ENCODE measurements at places on chromosomes 1 and 21. TPM values are rescaled to one million over a fixed set of nuclear protein-coding genes. Genes with fewer than 3 reads are reported as not detected.

DNA sequence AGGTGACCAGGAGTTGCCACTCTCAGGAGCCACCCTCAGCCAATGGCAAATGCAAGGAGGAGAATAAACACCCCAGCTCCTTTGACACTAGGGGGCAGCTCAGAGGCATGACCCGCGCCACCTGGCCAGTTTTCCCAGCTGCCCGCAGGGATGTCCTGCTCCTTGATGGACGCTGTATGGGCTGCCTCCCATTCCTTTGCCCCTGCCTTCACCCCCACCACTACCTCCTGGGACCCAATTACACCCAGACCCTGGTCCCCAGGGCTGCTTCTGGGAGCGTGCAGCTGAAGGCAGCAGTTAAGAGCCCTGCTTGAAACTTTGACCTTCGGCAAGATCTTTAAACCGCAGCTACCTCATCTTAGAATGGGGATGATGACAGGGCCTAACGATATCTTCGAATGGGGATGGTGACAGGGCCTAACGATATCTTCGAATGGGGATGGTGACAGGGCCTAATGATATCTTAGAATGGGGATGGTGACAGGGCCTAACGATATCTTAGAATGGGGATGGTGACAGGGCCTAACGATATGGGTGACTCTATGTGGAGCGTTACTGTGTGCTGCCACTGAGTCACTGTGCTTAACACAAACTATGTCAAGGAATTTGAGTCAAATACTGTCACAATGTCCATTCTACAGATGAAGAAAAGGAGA lies 163.0 kb upstream of the KAZN start:
- no peak for DNase-seq

DNA sequence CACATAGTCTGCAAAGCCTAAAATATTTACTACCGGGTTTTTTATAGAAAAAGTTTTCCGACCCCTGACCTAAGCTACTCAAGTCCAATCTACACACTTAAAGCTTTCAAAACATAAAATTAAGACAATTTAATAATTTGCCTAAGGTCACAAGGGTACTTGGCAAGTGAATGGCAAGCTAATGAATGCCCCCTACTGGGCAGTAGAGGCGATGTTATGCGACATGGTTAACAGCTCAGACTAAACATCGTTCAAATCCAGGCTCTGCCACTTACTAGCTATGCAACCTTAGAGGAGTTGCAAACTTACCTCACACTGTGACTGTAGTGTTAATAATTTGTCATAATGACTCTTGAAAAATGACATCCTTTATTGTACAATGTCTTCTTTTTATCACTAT lies 317.2 kb upstream of the NFIA start:
- DNase-seq = peak; percentile 15

DNA sequence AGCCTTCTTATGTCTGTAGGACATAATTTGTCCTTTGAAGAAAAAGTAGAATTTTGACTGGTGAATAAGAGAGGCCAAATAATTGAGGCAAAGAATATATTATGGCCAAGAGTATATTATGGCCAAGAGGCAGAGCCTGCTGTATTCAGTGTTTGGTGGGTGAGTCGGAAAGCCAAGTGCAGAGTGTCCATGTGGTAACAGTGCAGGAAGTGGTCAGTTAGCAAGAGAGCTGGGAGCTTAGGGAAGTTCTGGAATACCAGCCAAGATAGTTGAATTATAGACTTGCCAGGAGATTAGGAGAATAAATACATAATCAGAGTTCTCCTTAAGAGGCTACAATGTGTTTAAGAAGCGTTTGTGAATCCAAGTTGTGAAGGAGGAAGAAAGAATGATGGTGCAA lies 131.5 kb upstream of the LMO4 start:
- no peak for DNase-seq

DNA sequence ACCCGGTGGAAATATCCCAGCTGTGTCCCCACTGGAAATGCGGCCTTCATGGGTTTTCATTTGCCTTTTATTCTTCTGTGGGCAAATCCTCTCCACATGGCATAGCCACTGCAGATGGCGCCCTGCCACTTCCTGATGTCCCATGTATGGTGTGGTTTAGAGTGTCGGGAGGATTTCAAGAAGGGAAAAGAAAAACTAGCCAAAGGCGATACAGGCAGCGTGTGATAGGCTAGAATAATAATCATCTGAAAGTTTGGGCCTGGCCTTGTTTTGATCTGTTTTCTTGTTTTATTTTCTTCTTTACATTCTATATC lies 123.6 kb downstream of the PEX14 start:
- DNase-seq = no peak

DNA sequence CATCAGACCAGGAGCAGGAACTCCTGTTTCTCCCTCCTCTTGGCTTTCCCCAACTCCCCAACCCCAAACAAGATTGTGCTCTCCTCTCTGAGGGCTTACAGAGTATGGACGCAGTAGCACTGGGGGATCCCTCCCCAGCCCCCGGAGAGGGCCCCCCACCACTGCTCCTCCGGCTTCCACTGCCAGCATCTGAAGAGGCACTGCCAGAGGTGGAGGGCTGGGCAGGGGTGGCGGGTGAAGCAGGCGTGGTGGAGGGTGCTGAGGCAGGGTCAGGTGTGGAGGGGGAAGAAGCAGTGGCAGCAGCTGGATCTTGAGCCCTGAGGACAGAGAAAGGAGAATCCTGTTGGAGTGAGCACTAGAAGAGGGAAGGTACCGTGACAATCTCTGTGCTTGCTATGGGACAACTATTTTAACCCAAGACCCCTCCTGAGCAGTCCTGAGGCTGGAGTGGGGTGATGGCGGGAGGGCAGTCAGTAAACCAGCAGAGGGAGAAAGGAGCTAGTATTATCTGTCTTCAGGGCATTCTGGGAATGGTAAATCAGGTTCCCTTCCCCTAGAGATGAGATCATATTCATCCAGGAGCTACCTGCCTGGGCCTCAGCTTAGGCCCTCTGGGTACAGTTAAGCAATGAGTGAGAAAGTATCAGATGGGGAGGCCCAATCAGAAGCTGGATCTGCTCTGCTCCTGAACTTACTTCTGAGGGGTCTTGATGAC lies 2.4 kb downstream of the UBQLN4 start:
- DNase-seq = no peak

GRCh38 chr1:95098196-95098595 lies 19.0 kb upstream of the TLCD4 start:
- DNase-seq = no peak

GRCh38 chr1:186798960-186799688 lies 29.6 kb upstream of the PLA2G4A start:
- no peak for DNase-seq

DNA sequence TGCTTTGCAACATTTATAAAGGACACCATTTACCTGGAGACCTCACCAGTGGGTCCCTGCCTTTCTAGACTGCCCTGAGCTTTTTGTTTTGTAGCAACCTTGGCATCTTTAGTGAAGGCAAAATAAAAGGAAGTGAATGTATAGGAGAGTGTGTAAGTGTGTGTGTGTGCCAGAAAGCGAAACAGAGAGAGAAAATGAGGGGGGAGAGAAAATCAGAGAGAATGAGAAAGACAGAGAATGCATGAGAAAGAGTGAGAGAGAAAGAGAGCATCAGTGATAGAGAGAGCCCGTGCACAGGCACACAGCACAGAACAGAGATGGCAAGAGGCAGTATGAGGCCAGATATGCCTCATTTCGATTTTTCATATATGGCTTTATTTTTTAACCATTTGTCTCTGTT lies 57.5 kb downstream of the HSD3B1 start:
- DNase-seq = no peak

DNA sequence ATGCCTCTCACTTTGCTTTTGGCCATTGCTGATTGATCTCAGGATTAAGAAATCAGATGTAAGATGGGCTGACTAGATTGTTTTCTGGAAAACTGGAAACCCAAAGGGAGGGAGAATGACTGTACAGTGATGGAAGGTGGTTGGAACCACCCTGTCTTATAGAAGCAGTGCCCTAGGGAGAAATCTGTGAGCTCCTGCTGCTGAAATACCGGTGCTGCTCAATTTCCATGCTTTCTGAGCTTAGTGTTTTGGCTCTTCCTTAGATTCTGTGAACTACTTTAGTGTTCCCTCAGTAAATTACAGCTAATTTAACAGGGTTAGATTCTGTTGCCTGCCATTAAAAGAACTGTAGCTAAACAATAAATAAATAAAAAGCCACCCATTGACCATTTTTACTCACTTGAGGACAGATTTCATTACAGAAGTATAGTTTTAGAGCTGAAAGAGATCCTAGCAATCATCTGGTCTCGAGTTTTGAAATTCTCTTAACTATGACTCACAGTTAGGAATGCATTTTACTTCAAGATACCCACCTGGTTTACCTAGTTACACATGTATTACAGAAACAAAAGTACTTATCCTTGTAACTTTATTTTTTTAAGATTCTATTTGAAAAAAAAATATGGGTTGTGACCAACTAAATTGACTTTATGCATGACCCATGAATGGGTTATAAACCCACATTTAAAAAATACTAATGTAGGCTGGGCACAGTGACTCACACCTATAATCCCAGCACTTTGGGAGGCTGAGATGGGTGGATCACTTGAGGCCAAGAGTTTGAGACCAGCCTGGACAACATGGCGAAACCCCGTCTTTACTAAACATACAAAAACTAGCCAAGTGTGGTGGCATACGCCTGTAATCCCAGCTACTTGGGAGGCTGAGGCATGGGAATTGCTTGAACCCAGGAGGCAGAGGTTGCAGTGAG lies 33.2 kb downstream of the CAMSAP2 start:
- DNase-seq = no peak

GRCh38 chr1:23978805-23979204 lies 1.3 kb downstream of the SRSF10 start:
- no peak for DNase-seq

DNA sequence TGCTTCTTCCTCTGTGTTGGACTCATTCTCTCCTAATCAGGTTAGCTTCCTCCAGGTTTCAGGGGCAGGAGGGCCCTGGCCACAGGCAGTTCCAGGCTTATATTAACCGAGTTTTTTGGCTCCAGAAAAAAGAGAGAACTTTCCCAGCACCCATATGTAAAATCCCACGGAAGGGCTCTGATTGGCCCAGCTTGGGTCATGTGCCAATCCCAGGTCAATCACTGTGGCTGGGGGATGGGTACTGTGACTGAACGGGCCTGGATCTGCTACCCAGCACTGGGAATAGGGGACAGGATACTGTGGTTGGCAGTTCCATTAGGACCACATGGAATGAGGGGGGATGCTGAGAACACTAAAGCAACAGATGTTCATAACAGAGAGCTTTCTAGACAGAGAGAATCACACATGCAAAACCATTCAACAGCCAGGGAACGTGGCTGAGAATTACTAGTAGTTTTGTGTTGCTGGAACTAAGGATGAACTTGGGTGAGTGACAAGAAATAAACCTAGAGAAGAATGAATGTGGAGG lies 51.1 kb upstream of the NEK2 start:
- DNase-seq = no peak

DNA sequence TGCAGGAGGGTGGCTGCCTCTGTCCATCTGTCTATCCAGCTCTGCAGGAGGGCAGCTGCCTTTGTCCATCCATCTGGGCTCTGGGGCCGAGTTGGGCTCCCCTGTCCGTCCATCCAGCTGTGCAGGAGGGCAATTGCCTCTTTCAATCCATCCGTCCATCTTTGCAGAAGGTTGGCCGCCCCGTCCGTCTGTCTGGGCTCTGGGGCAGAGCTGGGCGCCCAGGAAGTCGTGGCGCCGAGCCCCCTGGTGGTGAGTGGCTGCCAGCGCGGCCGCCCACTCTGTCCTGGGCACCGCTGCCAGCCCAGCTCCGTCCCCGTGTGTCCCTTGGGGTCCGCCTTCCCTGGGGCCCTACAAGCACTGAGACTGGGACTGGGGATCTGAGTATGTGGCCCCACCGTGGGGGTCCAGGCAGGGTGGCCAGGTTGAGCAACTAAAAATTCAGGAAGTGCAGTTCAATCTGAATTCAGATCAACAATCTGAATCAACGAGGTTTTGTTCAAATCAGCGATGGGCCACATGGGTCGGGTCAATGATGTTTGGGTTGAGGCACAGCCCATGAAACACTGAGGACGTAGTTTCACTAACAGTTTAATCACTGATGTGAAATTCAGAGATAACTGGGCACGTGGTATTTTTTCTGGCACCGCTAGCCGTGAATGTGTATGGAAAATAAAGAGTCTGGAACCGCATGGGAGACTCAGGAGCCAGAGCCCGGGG lies 99.1 kb upstream of the ACTRT2 start:
- no peak for DNase-seq

- no peak for DNase-seq
Measured at GRCh38 chr21:25298512-25299491, 308.5 kb downstream of the MRPL39 start.

DNA sequence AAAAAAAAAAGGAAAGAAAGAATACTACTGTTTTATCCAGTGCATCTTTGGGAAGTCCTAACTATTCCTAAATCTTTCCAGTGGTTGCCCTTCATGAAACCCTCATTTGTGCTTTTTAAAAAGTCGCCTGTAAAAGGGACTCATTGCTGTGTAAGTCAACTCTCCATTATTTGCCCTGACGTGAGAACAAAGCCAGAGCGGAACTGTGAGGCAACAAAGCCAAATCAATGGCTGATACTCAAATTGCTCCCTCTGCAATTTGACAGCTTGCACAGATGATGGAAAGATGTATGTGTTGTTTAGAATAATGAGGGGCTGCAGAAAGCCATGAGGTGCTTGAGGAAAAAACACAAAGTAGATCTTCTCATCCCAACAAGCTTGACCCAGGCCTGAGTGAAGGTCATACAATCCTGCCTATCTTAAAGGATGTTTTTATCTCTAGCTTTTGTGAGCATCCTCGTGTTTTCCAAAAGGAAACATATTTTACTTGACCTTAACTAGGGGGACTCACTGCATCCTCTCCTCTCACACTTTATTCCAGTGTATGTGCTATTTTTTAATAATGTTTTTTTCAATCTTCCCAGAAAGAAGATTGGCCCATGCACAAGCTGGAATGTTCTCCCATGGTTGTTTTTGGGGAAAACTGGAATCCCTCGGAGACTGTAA lies 33.4 kb downstream of the SMYD2 start:
- no peak for DNase-seq

DNA sequence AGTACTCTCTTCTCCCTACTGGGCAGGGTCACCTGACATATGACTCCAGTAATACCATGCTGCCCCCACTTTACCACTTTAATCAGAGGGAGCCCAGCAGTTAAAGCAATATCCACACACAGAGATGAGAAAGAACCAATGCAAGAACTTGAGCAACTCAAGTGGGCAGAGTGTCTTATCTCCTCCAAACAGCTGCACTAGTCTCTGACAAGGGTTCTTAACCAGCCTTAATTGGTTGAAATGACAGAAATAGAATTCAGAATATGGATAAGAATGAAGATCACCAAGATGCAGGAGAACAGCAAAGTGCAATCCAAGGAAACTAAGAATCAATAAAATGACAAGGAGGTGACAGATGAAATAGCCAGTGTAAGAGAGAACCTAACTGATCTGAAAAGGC lies 91.0 kb downstream of the KCNT2 start:
- no peak for DNase-seq

Gene GNAT2
- polyA plus RNA-seq = not detected

Gene CYP4A22
- polyA plus RNA-seq = 0.03 TPM

Gene IQGAP3
- polyA plus RNA-seq = 13.9 TPM

Gene LENEP
- 0.33 TPM for polyA plus RNA-seq

Gene FAM89A
- 4.1 TPM for polyA plus RNA-seq

Gene SUCO
- polyA plus RNA-seq = 44.0 TPM

Gene ICOSLG
- 3.0 TPM for polyA plus RNA-seq

Gene BGLAP
- 5.8 TPM for polyA plus RNA-seq

Gene SELENBP1
- polyA plus RNA-seq = 97.9 TPM

Gene SLC9C2
- 0.06 TPM for polyA plus RNA-seq

Gene IFI6
- 23.1 TPM for polyA plus RNA-seq

Gene OR2L2
- 0.52 TPM for polyA plus RNA-seq

Gene NDC1
- 16.7 TPM for polyA plus RNA-seq

Gene DPH2
- 19.9 TPM for polyA plus RNA-seq
